ENCODE measurements at places on chromosomes 5 and 9. TPM values are rescaled to one million over a fixed set of nuclear protein-coding genes. Genes with fewer than 3 reads are reported as not detected.

DNA sequence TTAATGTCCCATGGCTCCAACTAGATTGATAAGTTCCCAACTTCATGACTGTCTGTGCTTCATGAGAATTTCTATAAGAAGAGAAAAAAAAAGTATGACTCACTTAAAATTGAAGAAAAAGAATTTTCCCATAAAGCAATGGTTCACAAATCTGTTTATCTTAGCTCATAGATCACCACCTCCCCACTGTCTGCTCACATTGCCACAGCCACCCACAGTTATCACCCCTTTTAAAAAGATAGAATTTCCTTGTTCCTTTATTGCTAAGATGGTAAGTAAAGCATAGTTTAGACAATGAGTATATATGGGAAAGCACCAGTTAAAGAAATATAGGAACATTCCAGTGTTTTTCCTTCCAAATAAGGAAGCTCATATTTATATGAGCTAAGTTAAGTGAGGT, 67.1 kb downstream of the ALDH7A1 start:
- no peak for DNase-seq

The GTF2H2 gene
- total RNA-seq: 34.5 TPM

The ECM2 gene
- total RNA-seq: not detected

The SEMA5A gene
- not detected for total RNA-seq

The TNC gene
- 0.22 TPM for total RNA-seq

GRCh38 chr9:101477214-101477613, 41.6 kb upstream of the ALDOB start:
- DNase-seq: no peak

GRCh38 chr5:15183520-15183919, 311.9 kb upstream of the ANKH start:
- DNase-seq: no peak

- no peak for DNase-seq
These were observed 54.4 kb upstream of the AFAP1L1 start for GRCh38 chr5:149217096-149217802.

DNA sequence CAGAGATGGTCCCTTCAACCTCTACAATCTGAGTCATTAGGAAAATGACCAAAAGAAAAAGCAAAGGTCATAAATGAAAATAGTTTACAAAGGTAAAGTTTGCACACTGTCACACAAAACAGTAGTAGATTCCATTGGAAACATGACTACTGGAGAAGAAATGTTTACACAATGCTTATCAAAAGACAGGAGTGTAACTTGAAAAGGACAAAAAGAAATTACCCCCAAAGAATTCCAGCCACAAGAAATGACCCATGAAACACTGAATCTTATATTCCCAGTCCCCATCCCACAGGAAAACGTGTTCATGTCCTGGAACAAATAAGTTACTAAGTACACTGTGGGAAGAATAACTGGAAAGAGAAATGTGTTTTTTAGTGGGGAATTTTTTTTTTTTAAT, 385.1 kb downstream of the SEMA5A start:
- no peak for DNase-seq

GRCh38 chr5:165885623-165886350, 2380.4 kb downstream of the MAT2B start:
- DNase-seq: no peak

DNA sequence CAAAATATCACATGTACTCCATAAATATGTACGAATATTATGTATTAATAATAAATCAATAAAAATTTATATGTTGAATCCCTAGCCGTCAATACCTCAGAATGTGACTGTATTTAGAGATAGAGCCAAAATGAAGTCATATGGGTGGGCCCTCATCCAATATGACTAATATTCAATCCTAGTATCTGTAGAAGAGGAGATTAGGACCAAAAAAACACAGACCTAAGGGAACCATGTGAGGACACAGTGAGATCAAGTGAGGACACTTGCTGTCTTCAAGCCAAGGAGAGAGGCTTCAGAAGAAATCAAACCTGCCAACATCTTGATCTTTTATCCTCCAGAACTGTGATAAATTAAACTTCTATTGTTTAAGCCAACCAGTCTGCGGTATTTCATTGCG, 3.7 kb upstream of the AMACR start:
- DNase-seq: no peak

The CAMK4 gene
- 80.7 TPM for total RNA-seq

The HAND1 gene
- not detected for total RNA-seq

The PCDHGA3 gene
- not detected for total RNA-seq

- no peak for DNase-seq
These were observed 731.9 kb downstream of the MTRR start for GRCh38 chr5:8600843-8601242.

DNA sequence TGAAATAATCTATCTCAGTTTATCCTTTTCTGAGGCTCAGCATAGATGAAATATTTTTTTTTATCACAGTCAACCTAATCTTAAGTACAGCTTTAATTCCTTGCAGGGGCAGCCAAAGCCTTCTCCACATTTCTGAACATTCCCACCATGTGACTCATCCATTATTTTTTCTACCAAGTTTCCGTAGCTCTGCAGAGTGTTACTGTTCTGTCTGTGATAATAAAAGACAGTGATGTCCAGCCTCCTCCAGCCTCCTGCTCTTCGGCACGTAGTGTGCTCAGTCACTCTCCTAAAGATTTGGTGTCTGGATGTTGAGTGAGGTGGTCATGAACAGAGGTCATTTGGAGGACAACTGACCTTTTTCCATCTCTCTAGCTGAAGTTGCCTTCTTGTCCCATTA, 338.1 kb upstream of the ADAMTS16 start:
- no peak for DNase-seq

The HTR4 gene
- not detected for total RNA-seq

DNA sequence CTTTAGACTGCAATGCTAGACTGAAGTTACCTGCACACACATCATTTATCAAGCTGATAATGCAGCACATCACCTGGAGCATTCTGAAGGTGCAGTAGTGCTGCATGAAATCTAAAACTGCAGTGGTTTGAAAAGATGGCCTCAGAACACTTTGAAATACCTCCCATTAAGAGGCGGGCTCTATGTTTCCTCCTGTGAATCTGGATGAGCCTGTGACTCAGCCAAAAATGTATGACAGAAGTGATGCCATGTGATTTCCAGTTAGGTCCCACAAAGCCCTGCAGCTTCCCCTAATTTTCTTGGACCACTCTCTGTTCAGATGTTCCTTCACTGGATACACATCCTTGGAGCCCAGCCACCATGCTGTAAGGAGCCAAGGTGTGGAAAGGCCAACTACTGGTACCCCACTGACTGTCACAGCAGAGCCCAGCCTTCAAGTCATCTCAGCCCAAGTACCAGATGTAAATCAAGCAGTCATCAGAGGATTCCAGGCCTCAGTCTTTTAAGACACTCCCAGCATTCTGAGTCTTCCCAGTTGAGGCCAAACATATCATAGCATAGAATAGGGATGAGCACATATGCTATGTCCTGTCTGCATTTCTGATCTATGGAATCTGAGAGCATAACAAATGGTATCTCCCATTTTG, 27.2 kb upstream of the DEPDC1B start:
- no peak for DNase-seq

DNA sequence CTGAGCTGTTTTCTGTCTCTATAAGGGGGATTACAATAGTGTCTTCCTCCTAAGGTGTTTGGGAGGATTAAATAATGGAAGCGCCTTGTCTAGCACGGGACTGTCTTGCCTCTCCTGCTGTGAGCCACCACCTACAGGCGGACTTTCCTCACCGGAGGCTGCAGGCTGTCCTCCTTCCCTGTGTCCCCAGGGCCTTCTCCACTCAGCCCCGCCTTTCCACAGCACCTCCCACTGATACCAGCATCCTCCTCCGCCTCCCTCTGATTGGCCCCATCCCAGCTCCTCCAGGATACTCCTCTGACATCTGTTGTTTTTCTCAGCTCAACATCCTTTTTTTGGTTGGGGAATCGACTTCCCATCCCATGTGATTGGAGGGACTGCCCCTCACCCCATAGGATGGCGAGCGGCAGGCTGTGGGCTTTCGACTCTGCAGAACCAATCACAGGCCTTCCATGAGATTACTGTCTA, 851 bp upstream of the ZDHHC12 start:
- peak; percentile 58 for DNase-seq

DNA sequence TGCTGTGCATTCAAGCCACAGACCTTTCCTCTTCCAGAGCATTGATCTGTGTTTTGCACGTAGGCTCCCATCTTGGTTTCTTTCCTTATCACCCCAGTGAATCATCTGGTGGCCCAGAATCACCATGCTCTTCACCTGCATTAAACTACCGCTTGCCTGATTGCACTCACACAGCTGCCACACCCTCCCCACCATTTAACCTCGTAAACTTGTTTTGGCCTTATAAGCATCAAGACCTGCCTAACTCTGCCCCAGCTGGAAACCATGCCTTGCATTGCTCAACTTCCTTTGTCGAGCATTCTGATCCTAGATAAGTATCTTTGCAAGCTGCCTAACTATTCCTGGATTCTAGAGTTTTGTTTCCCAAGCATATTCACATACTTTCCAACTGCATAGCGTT, 369.6 kb upstream of the SEMA6A start:
- DNase-seq: no peak

- no peak for DNase-seq
These were observed 2030.6 kb upstream of the NUDT12 start for GRCh38 chr5:105593011-105593760.

GRCh38 chr9:116316246-116316645, 162.7 kb downstream of the PAPPA start:
- no peak for DNase-seq

GRCh38 chr5:151924564-151925301, at the start of gene GLRA1:
Gene GLRA1, minus strand, starts transcription at chr5:151924851. Its CDS starts 302 bp downstream, at chr5:151924549.
- DNase-seq: peak; percentile 66

The NUTM2F gene
- total RNA-seq: not detected

DNA sequence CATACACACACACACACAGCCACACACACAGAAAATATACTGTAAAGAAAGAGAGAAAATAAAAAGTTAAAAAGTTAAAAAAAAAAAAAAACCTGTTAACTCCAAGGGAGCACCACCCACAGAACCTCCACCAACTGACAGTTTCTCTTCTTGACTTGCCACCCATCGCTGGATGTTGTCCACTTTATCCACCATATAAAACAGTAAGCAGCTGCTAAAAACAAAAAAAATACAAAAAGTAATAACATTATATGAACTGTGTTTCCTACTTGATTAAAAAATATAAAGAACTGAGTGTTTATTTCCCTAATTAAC, 1.2 kb downstream of the PURA start:
- DNase-seq: no peak

The PCDHA2 gene
- total RNA-seq: not detected

The SPARC gene
- not detected for total RNA-seq

The PCDHGA10 gene
- total RNA-seq: not detected
